ENCODE measurements at places on chromosomes 3 and 15.

- DNase-seq = peak; percentile 14
These were observed 122.2 kb upstream of the C2CD4B start for GRCh38 chr15:62287066-62287857.

- no peak for DNase-seq
These were observed 20.0 kb downstream of the PRKCD start for GRCh38 chr3:53181024-53181371.

GRCh38 chr15:67107014-67107812, 41.8 kb downstream of the SMAD3 start:
- peak; percentile 97 for DNase-seq

DNA sequence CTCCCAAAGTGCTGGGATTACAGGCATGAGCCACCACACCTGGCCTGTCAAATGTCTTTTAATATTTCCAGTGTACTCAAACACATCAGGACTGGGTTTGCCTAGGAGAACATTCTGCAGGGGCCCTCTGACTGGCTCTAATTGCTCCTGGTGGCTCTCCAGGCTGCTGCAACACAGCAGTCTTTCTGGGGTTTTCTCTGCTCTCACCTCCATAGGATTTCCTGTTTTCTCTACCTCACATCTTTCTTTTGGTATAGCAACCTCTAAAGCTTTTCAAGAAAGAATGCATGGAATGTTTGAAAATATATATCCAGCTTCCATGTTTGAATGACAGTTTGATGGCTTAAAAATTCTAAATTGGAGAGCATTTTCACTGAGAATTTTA, 83.3 kb upstream of the IGSF10 start:
- no peak for DNase-seq

DNA sequence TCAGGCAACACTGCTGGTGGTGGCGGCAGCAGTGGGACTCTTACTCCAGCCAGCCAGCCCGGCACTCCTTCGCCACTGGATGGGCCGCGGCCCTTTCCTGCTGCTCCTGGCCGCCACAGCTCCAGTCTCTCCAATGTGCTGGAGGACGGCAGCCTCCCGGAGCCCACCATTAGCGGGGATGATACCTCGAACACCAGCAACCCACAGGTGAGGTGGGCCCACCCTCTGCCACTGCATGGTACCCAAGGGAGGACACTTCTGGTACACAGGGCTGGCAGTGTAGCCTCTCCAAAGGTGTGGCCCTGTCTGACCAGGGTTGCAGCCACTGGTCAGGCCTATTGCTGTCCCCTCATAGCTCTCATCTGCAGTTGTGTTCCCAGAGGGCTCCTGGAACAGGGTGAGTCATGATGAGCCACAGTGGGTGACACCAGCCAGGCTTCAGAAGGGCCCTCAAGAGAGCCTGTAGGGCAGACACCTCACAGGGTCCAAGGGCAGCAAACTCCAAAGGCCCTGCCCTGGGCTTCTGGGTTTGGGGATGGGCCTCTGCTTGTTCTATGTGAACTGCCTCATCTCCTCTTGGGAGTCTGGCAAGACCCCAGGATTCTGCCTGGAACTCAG, 20.8 kb downstream of the NBEAL2 start:
- DNase-seq = peak; percentile 51
